RWPE1 (cell line): ENCODE measurements at places on chromosomes 7 and 10.

- no peak for DNase-seq
These were observed 245.4 kb upstream of the GALNT17 start for GRCh38 chr7:70886547-70886946.

- no peak for DNase-seq
These were observed 146.3 kb upstream of the TRIM24 start for GRCh38 chr7:138313829-138314178.

- no peak for DNase-seq
These were observed 16.7 kb upstream of the DMBT1 start for GRCh38 chr10:122543676-122544445.

DNA sequence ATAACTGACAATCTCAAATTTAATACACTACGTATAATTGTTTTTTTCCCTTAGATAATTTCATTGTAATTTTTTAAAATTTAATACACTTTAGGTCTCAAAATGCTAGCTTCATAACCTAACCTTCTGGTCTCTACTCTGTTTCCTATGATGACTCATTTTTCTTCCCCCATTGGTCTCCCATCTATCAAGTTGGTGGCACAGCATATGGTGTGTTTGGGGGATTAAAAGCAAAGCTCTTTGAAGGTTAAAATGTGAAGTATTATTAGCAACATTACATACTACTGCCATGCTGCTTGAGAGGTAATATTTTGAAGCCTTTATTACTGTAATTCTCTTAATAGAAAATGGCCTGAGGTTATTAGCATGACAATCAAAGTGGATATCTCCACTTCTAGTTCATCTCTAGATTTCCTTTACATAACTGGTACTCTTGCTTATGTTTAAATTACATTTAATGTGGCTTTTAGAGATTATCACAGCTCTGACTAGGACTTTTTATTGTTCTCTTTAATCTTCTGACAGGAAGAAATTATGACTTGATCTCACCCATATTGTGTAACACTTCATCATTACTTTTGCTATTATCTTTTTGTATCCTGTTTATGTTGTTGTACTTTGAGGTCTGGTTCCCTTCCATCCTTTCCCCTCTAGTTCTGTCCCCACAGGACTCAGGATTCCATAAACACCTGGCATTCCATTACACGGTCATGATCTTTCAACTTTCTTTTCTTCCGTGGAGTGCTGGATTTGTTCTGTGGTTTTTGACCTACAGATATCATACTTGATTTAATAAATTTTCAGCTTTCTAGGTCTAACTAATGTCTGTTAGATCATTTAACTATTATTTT, 185.1 kb downstream of the SEMA3D start:
- DNase-seq = no peak

DNA sequence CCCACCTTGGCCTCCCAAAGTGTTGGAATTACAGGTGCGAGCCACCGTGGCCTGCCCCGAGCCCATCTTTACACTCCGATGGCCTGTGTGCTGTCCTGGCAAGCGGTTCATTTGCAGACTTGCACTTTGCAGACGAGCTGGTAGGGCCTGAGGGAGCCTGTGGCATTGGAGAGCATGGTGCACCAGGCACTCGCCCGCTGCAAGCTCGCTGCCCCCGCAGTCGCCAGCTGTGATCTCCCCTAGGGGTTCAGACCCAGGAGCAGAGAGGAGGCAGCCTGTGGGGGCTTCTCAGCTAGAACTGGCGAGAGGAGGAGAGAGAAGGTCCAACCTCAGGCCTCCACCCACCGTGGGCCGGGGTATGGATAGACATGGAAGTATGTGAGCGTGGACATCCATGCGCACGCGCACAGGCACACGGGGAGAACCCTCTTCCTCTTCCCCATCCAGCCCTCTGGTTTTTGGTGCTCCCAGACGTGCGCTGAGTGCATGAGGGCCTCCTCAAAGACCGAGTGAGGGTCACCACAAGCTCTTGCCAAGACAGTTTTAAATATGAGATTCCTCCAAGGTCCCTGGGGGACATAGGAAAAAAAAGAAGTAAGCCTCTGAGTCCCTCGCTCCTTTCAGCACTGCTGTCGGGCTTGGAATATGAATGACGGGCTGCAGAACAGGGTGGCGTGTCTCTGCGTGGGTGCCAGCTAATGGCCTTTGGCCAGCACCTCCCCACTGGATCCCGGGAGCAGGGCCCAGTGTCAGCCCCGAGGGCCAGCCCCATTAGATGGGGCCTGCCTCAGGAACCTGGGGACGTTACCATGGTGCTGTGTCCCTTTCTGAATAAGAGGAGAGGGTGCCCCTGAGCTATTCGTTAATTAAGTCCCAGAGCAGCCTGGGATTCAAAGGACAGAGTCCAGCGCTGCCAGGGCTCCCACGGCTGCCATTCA, 15.1 kb upstream of the TTYH3 start:
- no peak for DNase-seq

DNA sequence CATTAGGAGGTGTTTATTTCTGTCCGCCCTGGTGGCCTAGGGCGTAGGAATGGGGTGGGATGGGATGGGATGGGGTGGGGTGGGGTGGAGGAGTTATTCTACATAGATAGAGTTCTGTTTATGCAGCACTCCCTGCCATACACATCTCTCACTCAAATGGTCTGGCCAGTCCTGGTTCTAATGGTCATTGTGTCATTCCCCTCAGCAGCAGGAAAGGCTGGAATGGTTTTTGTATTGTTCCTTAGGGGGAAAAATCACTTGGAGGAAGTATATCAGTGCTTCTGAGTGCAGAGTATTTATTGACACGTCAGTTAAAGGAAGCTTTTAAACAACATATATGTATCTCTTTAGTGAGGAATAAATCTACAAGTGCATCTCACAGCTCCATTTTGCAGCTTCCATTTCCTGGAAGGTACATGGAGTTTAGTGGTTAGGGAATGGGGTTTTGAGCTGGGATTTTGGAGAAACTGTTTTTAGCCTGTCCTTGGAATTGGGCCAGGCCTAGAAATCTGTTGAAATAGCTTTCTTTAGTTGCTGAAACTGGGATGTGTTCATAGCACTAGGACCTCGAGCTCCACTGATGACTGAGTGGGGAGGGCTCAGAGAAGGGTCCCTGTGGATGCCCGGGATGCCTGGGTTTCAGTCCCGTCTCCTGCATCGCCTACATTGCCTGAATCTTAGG, 8.3 kb downstream of the TSPAN14 start:
- no peak for DNase-seq
